SIG-M5 (cell line): ENCODE measurements at places on chromosomes 2 and 18.

- no peak for DNase-seq
Observed at GRCh38 chr2:172409042-172409441, 18.3 kb upstream of the ITGA6 start.

- DNase-seq = no peak
Observed at GRCh38 chr2:152222975-152223637, 47.5 kb upstream of the STAM2 start.

GRCh38 chr2:39491653-39492052 lies 54.6 kb upstream of the MAP4K3 start:
- no peak for DNase-seq

DNA sequence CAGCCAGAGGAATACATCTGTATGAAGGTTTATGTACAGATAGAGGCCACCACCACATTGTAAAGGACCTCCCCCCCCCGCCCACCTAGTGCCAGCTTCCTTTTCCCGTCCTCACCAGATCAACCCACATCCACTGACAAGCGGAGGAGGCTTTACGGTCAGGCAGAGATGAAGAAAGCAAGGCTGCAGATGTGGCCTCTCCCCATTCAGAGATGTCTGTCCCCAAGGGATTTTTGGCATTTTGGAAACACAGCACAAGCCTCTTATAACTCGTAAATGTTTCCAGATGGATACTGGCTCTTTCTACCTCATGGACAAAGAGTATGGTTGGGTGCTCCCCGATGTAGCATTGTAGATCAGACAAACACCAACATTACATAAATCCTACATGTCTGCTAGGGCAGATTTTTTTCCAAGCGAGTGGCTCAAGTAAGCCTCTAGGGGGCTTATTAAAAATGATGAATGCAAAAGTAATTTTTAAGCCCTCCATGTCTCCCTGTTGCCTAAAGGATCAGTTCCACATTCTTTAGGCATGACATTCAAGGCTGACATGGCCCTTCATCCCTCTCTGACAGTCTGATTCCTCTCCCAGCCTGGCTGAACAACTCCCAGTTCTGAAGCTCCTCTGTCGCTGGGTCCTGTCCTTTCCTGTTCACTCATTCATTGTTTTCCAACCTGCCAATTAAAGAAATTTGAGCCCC lies 11.7 kb downstream of the VIT start:
- DNase-seq = no peak

- DNase-seq = no peak
Observed at GRCh38 chr2:214277880-214278279, 133.0 kb upstream of the VWC2L start.

GRCh38 chr2:197284956-197285355 lies 25.6 kb downstream of the ANKRD44 start:
- DNase-seq = no peak

GRCh38 chr2:164831887-164832286 lies 9.7 kb downstream of the COBLL1 start:
- DNase-seq = no peak

DNA sequence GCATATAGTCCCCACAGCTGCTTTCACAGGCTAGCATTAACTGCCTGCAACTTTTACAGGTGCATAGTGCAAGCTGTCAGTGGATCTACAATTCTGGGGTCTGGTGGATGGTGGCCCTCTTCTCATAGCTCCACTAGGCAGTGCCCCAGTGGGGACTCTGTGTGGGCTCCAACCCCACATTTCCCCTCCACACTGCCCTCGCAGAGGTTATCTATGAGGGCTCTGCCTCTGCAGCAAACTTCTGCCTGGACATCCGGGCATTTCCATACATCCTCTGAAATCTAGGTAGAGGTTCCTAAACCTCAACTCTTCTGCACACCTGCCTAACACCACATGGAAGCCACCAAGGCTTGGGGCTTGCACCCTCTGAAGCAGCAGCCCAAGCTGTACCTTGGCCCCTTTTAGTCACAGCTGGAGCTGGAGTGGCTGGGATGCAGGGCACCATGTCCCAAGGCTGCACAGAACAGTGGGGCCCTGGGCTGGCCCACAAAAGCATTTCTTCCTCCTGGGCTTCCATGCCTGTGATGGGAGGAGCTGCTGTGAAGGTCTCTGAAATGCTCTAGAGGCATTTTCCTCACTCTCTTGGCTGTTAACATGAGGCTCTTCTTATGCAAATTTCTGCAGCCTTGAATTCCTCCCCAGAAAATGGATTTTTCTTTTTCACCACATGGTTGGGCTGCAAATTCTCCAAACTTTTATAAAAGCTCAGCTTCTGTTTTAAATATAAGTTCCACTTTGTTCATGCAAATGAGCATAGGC lies 59.3 kb downstream of the KDM3A start:
- DNase-seq = no peak

- no peak for DNase-seq
Observed at GRCh38 chr2:236592821-236593220, 23.2 kb downstream of the ACKR3 start.

DNA sequence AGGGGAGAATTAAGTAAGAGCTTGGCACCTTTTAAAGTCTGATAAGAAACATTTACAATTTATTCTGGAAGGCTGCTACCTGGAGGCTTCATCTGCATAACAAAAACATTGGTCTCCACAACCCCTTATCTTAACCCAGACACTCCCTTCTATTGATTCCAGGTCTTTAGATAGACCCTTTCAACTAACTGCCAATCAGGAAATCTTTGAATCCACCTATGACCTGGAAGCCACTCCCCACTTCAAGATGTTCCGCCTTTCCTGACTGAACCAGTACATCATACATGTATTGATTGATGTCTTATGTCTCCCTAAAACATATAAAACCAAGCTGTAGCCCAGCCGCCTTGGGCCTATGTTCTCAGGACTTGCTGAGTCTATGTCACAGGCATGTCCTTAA lies 289.4 kb downstream of the AGPS start:
- no peak for DNase-seq

GRCh38 chr2:37394796-37395555 lies 50.5 kb downstream of the QPCT start:
- no peak for DNase-seq

DNA sequence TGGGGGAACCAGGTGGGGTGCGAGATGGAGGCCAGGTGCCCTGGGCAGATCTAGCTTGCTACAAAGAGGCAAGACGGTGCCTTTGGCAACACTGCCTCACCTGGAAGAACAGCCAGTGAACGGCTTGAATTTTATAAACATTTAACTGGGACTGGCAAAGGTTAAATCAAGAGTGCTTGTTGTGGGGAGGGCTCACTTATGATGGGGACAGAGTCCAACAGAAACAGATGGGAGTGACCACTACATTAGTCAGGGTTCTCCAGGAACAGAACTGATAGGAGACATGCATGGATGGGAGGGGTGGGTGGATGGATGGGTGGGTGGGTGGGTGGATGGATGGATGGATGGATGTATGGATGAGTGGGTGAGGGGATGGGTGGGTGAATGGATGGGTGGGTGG lies 19.2 kb downstream of the ODC1 start:
- DNase-seq = no peak

DNA sequence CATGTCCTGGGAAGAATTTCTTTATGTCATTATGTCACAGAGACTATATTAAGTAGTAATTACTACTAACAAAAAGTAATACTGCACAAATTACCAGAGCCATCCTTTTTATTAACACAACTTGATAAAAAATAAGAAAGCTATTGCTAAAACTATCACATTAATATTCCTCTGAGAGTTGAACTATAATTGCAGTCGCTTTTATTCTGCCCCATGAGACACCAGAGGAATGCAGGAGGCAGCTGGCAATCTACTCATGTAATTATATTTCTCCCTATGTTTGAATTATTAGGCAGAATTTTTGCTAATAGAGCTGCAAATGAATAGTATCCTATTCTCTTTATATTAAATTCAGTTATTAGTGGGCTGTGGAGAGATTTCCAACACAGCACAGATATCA lies 220.7 kb downstream of the LRRTM4 start:
- DNase-seq = no peak

DNA sequence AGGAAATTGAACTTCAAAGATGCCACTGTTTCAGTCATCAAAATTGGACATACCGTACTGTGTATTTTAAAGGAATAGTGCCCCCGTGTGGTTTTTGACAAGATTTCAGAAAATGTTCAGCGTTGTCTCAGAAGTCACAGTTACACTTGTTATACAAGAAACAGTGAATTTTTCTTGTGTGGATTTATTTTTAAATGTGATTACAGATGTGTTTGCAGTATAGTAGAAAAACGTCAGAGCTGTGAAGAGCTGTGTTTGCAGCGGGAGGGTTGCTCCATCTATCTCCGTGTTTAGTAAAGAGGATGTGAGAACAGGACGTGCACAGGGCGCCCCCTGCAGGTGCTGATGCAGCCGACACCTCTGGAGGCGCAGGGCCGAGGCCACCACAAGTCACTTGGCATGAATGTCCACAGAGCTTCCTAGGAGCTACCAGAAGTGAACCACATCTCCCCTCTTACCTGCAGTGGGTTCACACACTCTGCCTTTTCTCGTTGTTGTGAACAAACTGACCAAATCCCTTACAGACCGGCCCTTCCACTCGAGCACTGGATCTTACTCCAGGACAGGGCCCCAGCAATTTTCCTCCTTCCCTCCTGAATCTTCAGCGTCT lies 73.1 kb downstream of the CACNB4 start:
- peak; percentile 25 for DNase-seq

DNA sequence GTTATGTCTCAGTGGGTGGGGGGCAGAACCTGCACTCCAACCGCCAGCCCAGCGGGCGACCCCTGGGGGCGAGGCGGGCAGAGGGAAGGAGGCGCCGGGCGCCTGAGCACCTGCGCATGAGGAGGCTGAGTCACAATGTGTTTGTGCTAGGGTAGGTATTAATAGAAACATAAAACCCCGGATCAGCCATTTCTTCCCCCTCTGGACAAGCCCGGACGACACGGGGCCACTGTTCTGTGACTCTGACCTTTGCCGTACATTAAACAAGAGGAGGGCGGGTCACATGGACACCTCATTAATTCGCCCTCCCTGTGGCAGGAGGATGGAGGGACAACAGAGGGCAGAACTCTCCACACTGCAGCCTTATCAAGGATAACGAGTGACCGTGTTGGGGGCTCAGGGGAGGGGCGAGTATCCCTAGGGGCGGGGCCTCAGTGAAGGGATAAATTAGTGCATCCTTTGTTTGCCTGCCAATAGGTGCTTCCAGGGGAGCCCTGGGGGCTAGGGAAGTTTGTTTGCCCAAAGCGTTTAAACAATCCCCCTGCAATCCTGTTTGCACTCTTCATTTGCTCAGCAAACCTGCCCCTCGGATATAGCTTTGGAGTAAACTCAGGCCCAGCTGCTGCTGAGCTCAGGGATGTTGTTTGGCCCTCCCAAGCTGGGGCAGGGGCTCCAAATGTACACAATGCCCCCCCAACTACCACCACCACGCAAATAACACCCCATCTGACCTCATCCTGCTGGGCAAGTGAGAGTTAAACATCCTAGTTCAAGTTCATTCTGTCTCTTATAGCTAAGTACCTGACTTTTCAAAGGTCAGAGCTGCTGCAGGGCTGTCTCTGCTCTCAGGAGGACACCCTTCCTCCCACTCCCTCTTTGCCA lies 171.2 kb upstream of the GLI2 start:
- DNase-seq = no peak

GRCh38 chr2:59575191-59575590 lies 978.3 kb downstream of the BCL11A start:
- no peak for DNase-seq

DNA sequence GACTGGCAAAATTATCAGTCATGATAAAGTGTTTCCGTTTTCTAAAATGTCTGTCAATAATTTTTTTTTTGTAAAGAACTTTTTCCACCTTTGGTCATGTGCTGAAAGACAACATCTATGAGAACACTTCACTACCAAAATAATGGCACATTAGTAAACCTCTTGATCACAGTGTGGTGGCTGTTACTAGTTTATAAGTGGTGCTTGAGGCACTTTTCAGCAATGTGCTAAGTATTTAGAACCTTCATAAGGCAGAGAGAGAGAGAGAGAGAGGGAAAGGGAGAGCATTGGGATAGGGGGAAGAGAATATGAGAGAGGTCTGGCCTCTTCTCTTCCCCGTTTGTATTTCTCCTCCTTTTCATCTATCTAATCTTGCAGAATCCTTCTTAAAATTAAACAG lies 1.1 kb upstream of the NYAP2 start:
- no peak for DNase-seq

- DNase-seq = no peak
Observed at GRCh38 chr2:200188876-200189275, 117.6 kb upstream of the SPATS2L start.

DNA sequence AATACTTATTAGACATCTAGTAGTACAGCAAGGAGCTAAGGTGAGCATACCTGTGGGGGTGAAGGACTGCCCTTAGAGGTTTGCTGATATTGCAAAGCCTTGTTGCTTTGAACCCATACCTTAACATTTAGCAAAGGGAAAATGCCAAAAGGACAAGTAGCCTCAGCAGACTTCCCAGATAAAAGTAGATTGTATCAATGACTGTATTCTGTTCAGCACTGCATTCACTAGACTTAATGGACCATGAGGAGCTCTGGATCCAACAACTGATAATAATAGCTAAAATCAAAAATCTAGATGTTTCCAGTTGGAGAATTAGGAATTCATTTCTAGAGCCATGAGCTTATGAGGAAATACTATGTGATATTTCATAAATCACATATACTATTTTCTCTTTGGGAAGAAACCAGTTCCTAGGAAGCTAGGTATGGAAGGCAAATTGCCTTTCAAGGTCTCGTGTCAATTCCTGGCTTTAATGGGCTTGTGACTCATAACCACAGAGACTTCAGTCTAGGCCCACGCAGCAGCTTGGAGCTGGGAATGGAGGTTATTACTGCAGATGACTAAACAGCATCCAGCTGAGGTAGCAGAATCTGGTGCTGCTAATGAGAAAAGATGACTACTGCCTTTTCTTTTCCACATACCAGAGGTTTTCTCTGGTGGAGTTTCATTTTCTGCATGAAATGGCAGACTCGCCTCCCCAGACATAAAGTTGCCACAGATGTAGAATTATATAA lies 191.2 kb upstream of the NABP1 start:
- no peak for DNase-seq

GRCh38 chr2:173898996-173899395 lies 66.2 kb downstream of the SP3 start:
- DNase-seq = no peak

GRCh38 chr2:95056461-95057459 lies 31.3 kb downstream of the MAL start:
- DNase-seq = no peak

GRCh38 chr2:238789317-238789806 lies 58.5 kb upstream of the TWIST2 start:
- no peak for DNase-seq

GRCh38 chr2:48048476-48049171 lies 142.3 kb upstream of the FBXO11 start:
- no peak for DNase-seq
